ENCODE measurements at places on chromosomes 3 and 15.

DNA sequence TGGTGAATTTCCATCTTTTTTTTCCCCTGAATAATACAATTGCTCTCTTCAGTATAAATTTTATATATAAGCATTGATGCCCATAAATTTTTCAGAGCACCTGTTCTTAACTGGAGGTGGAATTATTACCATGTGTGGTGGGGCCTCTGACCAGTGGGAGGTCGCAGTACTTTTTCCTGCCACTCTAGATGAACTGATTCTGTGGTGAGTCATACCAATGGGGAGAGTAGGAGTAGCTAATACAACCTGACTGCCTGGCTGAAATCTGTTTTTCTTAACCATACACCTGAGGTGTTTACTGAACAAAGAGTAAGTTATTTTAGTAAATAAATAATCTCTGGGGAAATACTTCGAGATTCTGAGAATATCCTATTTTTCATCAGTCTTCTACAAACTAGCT is 67.2 kb downstream of the UNC13C start:
- no peak for DNase-seq

- no peak for DNase-seq
Observed at GRCh38 chr15:61871926-61872522, 188.2 kb downstream of the VPS13C start.

- DNase-seq = no peak
Observed at GRCh38 chr3:124854009-124854408, 33.2 kb downstream of the ITGB5 start.

- no peak for DNase-seq
Observed at GRCh38 chr3:146180376-146180775, 19.4 kb upstream of the PLOD2 start.

DNA sequence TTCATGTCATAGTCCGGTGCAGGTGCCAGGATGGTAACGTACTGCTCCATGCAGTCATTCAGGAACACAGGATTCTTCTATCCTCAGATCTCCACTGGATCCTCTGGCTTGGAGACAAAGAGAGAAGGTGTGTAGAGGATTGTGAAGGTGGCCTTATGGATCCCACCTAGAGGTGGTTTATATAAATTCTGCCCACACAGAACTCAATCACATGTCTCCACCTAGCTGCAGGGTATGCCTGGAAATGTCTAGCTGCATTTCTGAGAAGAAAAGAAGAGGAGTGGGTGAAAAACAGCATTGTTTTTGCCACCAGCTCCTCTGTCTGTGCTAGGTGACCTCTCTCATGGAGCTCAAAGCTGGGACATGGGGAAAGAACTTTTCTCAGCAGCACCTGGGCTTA is 478.7 kb downstream of the PDCD6IP start:
- DNase-seq = no peak

DNA sequence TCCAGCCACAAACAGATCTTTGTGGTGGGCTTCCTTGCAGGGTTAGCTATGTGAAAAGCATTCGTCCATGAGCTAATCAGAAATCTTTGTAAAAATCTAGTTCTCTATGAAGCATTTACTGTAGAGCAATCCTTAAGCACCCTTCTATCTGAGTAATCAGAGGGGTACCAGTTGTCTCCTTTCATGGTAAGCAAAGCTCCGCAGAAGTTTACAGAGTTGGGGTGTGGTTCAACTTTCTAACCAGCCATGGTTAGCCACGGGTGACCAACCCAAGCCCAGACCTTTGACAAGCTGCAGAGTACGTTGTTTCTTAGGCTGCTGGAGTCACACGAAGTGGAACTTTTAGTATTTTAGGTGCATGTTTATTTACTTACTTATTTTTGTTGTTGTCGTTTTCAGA is 77.4 kb downstream of the FLNB start:
- no peak for DNase-seq

GRCh38 chr3:130779486-130779885 is 32.9 kb upstream of the PIK3R4 start:
- no peak for DNase-seq

- no peak for DNase-seq
Observed at GRCh38 chr3:161577662-161578061, 81.1 kb downstream of the OTOL1 start.

GRCh38 chr15:84654689-84655453 is 788 bp upstream of the WDR73 start:
- DNase-seq = no peak

DNA sequence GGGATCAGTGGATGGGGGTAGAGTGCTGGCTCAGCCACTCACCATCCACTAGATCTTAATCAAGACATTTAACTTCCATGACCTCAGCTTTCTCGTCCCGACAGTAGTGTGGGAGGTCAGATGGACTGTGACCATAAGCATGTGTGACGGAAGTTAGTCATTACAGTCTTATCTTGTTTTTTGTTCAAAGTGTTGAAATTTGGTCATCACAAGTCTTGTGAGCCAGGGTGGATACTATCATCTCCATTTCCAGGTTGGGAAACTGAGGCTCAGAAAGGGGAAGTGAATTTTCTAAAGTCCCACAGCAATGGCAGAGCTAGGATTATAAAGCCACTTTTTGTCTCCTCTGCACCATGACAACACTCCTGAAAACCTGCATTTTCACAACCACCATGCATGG is 32.0 kb upstream of the ITGA11 start:
- DNase-seq = no peak

DNA sequence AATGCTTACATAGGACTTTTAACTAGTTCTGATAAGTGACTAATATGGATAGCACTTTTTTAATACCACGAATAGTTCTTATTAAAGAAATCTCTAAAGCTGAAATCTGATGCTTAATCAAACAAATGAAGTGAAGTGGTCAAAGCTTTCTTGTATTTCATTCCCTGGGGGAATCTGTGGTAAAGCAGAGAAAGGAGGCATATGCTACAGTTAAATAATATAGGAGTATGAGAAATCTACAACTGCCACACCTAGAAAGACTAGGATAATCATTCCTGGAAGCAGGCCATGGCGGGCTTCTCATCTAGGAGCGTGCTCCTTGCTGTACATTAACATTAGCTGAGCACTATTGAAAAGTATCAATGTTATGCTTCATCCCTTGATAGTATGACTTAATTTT is 835.7 kb downstream of the OTOL1 start:
- DNase-seq = no peak

- DNase-seq = no peak
Observed at GRCh38 chr15:49712846-49713450, 92.1 kb downstream of the DTWD1 start.

GRCh38 chr3:34067536-34068051 is 269.2 kb downstream of the PDCD6IP start:
- no peak for DNase-seq
